Stromal cell of bone marrow (primary cell): ENCODE measurements at places on chromosomes 16 and 17.

GRCh38 chr17:65137021-65137939 lies at the start of gene RGS9:
RGS9 (plus strand) TSS chr17:65137370; CDS start chr17:65137541, 171 bp downstream.
- DNase-seq: peak; percentile 26

- DNase-seq: no peak
Measured at GRCh38 chr17:70238228-70238627, 68.9 kb downstream of the KCNJ2 start.

DNA sequence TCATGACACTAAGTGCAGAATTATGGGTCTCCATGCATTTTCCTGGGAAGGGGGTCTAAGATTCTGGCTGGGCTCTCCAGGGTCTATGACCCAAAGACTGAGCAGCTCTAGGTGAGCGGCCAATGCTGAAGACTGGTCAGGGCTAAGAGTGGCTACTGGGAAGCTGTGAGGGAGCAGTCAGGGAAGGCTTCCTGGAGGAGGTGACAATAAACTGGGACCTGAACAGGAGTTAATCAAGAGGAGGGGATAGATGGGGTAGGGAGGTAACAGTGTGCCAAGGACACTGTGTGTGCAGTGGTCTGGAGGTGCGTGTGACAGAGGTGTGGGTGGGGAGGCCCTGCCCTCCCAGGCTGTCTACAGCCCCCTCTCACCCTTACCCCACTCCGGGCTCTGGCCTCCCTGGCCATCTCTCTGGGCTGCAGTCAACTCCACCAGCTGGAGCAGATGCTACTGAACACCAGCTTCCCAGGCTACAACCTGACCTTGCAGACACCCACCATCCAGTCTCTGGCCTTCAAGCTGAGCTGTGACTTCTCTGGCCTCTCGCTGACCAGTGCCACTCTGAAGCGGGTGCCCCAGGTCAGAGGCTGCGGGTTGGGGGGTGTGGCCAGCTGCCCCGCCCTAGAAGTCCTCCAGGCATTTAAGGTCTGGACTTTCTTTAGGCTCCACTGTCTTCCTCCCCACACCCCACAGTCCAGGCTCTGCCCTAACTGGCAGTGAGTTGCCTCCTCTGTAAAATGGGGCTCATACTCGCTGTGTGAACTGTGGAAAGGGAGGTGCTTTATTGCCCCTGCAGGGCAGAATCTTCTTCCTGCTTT lies 20.4 kb downstream of the ADGRG5 start:
- no peak for DNase-seq

DNA sequence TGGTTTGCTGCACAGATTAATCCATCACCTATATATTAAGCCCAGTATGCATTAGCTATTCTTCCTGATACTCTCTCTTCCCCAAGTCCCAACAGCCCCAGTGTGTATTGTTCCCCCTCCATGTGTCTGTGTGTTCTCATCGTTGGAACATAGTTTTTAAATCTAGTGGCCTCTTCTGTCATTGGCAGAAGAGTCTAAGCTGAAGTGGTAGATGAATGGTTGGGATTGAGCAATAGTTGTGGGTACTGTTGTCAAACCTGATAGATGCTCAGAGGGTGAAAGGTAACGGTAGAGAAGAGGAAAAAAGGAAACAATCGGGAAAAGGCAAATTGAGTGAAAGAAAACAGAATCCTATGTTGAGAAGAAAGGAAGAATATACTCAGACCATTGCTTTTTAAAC lies 29.9 kb downstream of the MAP3K3 start:
- DNase-seq: no peak

DNA sequence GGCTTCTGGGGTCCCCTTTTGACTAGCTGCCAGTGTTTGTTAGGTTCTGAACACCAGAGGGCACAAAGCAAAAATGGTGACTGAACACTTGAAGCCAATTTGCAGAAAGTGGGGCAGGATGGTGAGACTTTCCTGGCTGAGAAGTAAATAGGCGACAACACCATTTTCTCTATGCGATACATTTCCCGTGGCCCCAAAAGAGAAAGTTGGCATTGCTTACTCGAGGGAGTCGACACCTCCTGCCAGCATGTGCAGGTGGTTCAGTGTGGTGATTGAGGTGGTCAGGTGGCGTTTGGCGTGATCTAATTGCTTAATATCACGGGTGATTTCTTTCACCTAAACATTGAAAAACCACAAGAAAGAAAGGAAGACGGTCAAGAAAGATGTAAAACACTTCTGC lies 59.0 kb downstream of the VPS53 start:
- DNase-seq: no peak

DNA sequence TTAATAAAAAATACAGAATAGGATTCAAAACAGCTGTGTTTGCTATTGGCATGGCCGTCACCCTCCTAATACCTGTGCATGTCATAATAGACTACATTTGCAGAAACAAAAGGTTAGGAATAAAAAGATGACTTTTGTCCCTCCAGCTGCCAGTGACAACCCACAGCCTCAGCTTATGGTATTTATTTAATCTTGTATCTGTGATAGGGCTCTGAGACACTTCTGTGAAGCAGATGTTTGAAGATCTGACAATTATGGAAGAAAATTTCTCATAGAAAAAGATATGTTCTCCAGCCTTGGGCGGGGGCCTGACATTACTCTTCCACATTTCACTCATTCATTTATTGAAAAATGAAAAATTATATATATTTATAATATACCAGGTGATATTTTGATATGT lies 62.2 kb downstream of the PITPNC1 start:
- no peak for DNase-seq

DNA sequence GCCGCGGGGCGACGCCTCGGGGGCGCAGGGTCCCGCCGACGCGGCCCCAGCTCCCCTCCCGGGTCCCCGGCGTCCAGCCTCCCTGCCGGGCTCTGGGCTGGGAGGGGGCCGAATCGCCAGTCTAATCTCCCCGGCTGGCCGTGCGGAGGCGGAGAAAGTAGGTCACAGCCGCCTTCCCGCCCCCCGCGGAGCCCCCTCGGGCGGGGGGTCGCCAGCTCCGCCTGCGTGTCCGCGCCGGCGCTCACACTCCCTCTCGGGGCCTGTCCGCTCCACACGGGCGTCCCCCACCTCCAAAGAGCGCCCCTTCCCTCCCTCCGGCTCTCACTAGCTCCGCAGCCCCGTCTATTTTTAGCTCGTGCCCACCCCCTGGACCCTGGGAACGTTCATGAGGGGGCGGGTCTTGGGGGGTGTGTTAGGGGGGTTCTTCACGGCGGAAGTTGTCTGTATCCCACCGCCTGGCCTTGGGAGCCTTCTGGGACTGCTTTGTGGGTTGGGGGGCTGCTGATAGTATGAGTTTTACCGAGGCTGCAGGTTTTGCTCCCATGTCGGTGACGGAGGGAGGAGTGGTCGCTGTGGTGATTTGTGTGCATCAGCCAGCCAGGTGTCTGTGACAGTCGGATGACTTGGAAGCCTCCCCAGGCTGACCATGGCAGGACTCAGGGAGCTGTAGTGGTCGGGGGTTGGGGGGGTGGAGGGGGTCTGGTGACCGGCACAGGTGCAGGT lies 1.1 kb downstream of the ATP1B2 start:
- DNase-seq: no peak

DNA sequence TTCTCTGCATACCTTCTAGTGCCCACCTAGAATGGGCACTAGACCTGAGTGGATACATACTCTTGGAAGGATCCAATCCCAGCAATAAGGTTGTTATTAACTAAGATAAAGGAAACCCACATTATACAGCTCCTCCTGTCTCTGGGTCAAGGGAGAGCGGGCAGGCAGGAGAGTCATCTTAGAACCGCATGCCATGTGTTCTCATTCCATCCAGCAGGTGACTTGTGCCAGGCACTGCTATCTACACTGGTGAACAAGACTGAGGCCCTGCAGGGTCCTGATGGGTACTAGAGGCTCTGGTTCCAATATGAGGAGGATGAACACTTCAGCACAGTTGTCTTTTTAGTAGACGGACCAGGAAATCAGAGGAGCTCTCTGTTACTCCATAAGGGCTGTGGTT lies 5.9 kb upstream of the CD300H start:
- no peak for DNase-seq

GRCh38 chr16:84823484-84823883 lies 3.7 kb downstream of the CRISPLD2 start:
- DNase-seq: peak; percentile 44

DNA sequence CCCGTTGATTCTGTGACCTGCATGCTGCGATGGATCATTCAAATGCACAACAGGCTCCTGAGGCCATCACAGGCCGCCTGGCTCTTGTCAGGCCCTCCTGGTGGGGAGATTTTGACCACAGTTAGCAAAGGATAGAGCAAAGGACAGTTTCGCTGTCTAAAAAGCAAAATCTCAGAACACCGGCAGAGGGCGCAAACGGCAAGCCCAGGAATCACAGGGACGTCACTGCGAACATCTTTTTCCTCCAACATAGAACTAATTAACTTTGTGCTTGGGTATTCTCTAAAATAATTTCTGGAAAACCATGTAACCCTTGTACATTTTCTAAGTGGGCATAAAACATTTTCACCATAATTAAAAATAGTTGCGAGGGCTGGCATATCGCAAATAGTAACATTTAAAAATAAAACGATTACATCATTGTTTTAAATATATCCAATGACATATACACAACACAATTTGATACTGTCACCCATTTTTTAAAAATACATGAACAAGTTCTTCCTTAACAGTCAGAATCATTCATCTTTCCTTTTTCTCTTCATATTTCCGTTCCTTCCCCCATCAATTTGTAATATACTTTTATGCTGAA lies 19.7 kb upstream of the SLC47A1 start:
- DNase-seq: peak; percentile 50

- DNase-seq: no peak
Measured at GRCh38 chr16:87765473-87765775, 362 bp downstream of the KLHDC4 start.

- DNase-seq: no peak
Measured at GRCh38 chr17:77565166-77565565, 393.3 kb upstream of the TNRC6C start.

- no peak for DNase-seq
Measured at GRCh38 chr17:14428648-14429029, 127.8 kb downstream of the HS3ST3B1 start.

DNA sequence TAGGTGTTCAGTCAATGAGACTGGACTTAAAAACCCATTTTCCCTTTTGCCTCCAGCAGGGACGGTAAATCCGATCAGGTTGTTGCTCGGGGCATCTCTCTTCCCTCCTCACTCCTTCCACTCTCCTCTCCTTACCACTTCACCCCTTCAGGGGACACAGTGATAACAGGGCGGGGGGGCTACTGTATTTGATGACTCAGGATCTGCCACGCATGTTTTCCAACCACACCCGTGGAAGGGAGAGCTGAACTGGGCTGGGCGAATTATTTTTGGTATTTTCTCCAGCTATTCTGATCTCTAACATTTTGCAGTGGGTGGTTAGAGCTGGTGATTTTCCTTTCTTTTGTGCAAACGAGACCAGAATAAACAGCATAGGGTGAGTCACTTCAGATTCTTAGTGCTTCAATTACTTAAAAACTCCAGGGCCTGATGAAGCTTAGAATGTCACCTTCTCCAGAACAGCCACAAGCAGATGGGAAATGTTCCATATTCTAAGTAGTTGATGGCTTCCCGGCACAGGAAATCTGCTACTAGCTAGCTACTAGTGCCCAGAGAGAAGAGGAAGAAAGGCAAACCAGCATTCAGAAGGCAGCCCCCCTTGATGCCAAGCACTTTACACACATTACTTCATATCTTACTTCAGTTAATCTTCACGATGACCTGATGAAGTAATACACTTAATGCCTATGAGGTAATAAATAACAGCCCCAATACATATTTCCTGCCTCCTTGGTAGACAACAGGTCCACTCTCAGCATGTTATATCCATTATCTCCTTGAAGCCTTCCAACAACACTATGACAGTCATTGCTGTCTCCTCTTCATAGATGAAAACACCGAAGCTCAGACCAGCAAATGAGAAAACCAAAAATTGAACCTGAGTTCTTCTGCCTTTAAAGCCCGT lies 74.1 kb downstream of the ASIC2 start:
- peak; percentile 13 for DNase-seq

DNA sequence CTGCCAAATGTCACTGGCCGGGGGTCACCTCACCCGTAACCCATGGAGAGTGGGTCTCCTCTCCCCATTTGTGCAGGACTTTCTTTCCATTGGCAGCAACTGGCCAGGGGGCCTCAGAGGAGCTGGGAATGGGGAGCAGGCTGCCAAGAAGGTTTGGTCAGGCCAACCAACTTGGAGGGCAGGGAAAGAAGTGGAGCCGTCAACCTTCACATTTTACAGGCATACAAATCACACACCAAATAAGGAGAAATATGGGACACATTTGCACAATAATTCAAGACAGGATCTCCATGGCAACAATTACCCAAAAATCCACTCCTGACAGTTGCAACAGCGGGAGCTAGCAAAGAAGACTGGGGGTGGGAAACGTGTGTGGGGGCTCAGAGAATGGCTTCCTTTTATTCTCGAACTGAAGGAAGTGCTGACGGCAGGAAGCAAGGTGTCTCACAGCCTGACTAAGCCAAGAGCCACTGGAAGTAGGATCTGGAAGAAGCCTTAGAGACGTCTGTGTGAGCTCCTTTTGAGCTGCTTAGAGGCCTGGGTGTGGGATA lies 20.9 kb downstream of the RPRML start:
- DNase-seq: no peak

DNA sequence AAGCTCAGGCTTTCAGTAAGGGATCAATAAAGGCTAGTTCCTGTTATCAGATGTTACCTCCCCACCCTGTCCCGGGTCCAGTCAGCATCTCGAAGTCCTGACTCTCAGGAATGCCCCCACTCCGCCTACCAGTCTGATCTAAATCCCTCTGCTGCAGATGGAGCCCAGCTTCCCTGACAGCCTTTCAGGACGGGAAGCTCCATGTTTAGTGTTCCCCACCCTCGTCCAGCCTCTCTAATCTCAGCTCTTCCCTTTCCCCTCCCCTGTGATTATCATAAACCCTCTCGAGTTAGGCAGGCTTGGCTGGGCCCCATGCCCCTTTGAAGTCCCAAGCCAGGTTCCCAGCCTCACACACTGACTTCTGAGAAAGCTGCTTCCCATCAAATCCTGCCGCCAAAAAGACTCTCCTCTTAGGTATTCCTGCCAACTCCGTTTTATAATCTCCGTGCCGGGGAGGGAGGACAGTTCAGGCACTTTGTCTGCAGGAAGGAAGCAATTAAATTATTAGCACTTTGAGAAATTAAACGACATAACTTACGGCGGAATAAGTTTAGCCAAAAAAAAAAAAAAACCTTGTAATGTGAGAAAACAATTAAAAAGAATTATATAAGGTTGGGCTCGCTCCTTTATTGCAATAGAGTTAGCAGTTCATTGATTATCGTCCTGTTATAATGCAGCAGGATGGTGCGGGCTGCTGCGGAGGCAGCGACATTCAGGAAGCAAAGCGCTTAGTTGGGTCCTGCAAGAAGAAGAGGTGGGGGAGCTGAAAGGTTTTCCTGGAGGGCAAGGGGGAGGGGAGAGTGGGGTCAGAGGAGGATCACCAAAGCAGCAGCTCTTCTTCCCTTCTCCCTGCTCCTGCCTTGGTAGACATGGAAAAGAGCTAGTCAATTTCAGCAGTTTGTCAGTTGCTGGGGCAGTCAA lies 16.8 kb upstream of the ETV4 start:
- DNase-seq: no peak

GRCh38 chr16:57736419-57737351 lies 1.1 kb downstream of the KATNB1 start:
- DNase-seq: peak; percentile 63

DNA sequence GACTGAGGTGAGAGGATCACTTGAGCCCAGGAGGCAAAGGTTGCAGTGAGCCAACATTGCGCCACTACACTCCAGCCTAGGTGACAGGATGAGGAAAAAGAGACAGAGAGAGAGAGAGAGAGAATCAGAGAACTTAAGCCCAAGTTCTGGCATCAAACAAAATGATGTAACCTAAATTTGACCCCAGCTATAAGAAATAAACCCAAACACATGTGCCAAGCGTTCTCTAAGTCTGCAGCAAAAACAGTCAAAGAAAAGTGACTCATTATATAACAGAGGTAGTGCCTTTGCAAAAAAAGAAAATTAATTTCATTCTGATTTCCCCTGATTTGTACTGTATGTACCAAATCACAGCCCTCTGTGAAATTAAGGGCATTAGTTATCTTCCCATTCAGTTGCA lies 89.5 kb downstream of the CDH11 start:
- no peak for DNase-seq
